ENCODE measurements at places on chromosomes 12 and 14.
A peak's percentile ranks its signal among the peaks of the same experiment; 100 is the strongest.

DNA sequence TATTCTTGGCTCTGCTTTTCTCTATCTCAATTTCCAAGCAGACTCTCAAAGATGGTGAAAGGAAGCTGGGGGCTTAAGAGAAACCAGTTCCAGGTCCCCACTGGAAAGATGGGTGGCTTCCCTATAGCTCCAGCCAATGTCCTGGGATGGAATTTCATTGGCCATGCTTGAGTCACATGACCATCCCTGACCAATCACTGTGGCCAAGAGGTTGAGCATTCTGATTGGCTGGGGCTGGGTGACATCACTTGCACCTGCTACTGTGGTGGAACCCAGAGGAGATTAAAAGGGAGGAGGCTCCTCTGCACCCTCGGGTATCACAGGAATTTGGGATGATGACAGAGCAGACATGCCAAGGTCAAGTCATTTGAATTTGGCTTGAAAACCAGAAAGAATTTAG, 436.5 kb downstream of the TMEM132D start:
- no peak for DNase-seq

GRCh38 chr12:108531929-108532848, 17.1 kb downstream of the FICD start:
- peak; percentile 65 for DNase-seq

DNA sequence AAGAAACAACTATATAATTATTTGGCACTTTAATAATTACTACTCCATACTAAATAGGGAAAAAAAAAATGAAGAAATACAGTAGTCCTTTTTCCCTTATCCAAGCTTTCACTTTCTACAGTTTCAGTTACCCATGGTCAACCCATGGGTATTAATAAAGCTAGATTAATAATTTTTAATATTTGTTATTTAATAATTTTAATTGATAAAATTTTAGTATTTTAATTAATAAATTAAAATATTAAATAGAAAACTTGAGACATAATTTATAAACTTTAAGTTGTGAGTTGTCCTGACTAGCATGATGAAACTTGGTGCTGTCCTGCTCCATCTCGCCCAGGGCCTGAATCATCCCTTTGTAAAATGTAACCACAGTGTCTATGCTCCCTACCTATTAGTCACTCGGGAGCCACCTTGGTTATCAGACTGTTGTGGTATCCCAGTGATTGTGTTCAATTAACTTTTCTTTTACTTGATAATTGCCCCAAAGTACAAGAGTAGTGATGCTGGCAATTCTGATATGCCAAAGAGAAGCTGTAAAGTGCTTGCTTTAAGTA, 71.8 kb downstream of the PAWR start:
- DNase-seq: peak; percentile 75

DNA sequence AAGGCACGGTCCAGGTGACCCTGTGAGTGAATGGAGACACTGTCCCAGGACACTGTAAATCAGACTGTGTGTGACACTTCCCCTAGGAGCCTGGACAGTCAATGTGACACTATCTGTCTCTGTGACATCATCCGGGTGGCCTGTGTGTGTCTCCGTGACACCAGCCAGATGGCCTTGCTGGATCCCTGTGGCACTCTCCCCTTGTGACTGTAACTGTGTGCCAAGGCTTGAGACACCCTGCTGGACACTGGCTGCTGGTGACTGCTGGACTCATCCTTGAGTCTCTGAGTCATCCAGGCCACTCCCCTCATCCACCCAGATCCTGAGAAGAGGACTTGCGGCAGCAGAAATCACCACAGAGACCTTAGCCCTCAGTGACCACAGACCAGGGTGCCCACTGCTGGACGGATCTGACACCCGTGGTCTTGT, 51.6 kb downstream of the MVK start:
- DNase-seq: no peak

DNA sequence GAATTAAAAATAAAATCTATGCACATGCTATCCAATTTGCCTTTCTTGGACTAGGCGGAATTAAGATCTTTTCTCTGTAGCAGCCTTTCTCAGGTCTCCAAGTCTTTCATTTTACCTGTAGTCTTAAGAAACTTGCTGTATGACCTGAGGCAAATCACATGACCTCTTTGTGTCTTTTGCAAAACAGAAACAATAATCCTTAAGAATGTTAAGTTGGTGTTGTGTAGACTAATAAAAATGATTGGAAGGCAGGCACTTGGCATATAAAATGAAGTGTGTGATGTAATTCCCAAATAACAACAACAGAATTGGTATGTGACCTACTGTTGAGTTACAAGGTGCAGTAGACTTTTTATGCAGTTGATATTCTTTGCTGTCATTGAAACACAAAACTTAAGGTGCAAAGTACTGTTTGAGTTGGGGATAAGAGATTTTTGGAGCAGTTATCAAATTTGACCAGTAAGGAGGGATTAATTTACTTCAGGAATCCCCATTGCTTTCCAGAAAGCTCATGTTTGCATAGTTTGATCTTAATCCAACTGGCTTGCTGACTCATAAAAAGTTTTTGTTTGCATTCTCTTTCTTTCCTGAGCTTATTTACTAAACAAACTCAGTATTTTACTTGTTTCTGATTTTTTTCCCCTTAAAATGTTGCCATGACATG, 51.4 kb downstream of the SUSD6 start:
- DNase-seq: no peak

- DNase-seq: peak; percentile 11
These were observed 7.4 kb upstream of the SYCP3 start for GRCh38 chr12:101746661-101747060.

- no peak for DNase-seq
These were observed 19.0 kb upstream of the C14orf180 start for GRCh38 chr14:104560586-104560945.

- no peak for DNase-seq
These were observed 150.2 kb upstream of the C14orf180 start for GRCh38 chr14:104429291-104429861.

GRCh38 chr14:31286456-31287293, 79.1 kb upstream of the HECTD1 start:
- no peak for DNase-seq

DNA sequence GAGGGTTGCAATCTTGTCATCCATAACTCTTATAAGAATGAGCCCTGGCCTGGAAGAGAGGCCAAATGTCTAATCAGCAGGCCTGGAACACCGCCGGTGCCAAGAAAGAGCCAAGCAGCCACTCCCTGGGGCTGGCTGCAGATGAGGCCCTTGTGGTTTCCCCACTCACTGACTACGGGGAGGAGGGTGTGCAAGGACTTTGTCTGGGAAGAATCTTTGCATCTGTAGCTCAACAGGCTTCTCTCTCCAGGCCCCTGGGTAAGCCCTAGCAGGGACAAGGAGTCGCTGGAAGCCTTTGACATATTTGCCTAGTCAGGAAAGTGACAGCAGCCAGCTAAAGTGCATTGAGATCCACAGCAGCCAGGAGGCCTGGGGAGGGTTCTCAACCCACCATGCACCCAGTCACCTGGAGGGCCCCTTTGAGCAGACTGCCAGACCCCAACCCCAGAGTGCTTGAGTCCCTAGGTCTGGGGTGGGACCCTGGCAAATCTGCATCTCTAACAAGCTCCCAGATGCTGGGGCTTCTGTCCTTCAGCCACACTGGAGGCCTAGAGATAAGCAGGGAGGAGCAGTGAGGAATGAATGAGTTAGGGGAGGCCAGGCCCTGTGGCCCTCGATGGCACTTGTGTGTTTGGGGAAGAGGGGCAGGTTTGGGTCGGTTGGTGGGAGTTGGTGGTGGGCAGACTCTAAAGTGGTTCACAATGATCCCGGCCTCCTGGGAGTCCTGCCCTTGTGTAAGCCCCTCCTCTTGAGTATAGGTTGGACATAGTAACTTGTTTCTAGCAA, 13.9 kb upstream of the LRTM2 start:
- no peak for DNase-seq

DNA sequence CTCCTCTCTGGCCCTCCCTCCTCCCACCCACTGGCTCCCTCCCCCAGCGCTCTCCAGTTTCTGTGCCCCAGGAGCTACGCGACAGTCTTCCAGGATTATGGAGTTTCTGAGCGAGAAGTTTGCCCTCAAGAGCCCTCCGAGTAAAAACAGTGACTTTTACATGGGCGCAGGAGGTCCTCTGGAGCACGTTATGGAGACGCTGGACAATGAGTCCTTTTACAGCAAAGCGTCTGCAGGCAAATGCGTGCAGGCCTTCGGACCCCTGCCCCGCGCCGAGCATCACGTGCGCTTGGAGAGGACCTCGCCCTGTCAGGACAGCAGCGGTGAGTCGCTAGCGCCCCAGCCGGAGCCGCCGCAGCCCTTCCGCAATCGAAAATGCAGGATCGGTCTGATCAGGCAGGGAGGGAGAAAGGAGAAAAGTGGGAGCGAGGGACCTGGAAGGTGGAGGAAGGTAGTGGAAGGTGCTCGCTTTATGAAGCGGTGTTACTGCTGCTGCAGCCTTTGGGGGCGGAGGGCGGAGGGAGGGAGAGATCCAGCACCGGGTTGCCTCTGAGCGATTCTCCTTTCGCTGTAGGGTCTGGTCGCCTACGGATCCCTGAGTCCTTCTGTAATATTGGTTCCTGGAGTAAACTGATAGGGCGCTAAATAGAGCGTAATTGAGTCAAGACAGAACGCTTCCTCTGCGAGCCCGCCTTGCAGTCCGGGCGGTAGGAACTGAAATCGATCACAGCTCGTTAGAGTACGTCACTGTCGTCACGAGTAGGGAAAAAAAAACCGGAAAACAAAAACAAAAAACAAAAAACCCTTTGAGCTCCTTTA, at the start of gene ALX1:
Gene ALX1 (plus strand): TSS at position 56 of the 819 bp plus-strand sequence. CDS start 42 bp downstream, at position 98.
- peak; percentile 58 for DNase-seq

GRCh38 chr14:105660816-105661531, 134.6 kb downstream of the TMEM121 start:
- no peak for DNase-seq

GRCh38 chr14:20684662-20685456, 499 bp downstream of the RNASE4 start:
- DNase-seq: peak; percentile 57

- peak; percentile 70 for DNase-seq
These were observed 168.7 kb downstream of the GALC start for GRCh38 chr14:87824266-87824665.

- DNase-seq: no peak
These were observed 494.3 kb downstream of the TRHDE start for GRCh38 chr12:72766517-72766916.

- DNase-seq: no peak
These were observed 881.3 kb upstream of the ATXN7L3B start for GRCh38 chr12:73656375-73656774.

DNA sequence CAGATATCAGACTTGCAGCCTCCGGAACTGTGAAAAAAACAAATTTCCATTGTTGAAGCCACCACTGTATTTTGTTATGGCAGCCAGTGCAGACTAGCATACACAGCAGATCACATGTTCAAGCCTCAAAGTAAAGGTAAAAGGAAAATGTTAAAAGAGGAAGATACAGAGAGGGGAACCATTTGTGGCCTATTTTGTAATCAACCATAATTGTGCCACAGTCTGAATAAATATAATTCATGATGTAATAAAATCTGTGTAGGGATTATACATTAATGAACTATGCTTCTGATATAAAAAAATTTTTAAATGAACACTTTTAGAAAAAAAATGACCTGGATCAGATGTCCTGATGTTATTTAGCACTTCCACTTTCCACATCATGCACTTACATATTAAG, 79.6 kb downstream of the SLC16A7 start:
- no peak for DNase-seq

DNA sequence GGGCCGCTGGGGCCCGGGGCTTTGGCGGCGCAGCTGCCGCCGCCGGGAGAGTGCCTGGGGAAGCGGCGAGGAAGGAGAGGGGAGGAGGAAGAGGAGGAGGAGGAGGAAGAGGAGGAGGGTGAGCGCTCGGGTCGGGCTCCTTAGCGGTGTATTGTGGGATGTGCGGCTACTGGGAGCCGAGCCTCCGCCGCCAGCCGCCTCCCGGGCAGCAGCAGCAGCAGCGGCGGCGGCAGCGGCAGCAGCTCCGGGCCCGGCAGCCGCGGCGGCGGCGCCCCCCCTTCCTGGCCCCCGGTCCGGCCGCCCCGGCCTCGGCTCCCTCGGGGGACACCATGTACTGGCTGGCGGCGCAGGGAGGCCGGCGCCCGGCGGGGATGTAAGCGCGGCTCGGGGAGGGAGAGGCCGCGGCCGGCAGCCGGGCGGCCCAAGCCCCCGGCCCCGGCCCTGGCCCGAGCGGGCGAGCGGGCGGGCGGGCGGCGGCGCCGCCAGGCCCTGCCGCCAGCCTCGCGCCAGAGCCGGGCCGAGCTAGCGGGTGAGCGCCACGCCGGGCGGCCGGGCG, at the start of gene SETD1B:
Gene SETD1B (plus strand): TSS at position 149 of the 556 bp plus-strand sequence. CDS start 729 bp downstream, outside the sequence.
- peak; percentile 74 for DNase-seq

GRCh38 chr12:39442831-39443080, 164 bp downstream of the KIF21A start:
- no peak for DNase-seq

GRCh38 chr12:84982888-84983287, 53.2 kb downstream of the TSPAN19 start:
- no peak for DNase-seq

GRCh38 chr14:74981833-74982232, 20.9 kb upstream of the EIF2B2 start:
- DNase-seq: no peak

DNA sequence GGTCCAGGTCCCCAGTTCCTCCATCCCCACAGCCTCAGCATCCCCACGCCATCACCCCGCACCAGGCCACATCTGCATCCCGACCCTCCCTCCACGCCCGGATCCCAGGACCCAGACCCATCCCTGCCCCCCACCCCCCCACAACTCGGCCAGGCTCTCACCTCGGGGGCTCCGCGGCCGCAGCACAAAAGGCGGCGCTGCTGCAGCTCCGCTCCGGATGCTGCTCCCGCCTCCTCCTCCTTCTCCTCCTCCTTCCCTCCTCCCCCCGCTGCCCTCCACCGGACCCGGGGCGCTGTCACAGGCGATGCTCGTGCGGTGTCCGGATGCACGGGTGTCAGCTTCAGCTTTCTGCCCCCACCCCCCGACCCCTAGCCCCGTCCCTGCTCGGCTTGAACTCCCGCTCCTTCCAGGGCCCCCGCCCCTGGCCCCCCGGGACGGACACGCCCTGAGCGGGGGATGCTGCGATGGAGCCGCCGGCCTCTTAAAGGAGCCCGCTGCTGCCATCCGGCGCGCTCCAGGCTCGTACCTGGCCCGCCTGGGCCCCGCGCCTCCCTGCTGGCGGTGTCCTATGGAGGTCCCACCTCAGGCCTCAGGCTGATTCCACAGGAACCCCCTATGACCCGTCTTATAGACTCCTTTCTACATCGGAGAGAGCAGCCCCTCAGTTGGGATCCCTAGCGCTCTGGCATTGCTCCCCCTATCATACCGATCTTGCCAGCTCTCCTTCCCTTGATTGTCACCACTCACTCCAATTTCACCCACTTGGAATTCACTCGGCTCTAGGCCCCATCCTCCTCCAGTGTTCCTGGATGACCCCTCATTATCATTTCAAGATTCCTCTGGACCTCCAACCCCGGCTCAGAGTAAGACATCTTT, at the start of gene MAP3K12:
Gene MAP3K12 (minus strand): TSS at position 193 of the 876 bp plus-strand sequence. CDS start 12,067 bp downstream, outside the sequence.
- DNase-seq: peak; percentile 59

- DNase-seq: no peak
These were observed 75.3 kb upstream of the DUSP6 start for GRCh38 chr12:89427508-89428156.

- no peak for DNase-seq
These were observed 376.4 kb downstream of the SNAPC1 start for GRCh38 chr14:62138593-62138992.

DNA sequence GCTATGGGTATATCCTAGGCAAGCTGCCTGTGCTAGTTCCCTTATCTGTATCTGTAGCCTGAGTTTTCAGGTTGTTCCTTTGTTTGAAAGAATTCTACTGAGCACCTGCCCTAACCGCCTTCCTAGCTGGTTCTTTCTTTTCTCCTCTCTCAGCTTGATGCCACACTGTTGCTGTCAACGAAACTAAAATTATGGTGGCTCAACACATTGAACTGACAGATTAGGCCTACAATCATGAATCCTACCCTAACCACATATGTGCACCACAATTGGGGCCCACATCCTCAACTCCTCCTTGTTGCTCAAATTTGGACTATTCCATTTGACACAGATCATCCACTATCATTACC, 36.2 kb upstream of the RESF1 start:
- no peak for DNase-seq
